Naive B cell (primary cell): ENCODE measurements at places on chromosomes 13 and 19.
A peak's percentile ranks its signal among the peaks of the same experiment; 100 is the strongest.

DNA sequence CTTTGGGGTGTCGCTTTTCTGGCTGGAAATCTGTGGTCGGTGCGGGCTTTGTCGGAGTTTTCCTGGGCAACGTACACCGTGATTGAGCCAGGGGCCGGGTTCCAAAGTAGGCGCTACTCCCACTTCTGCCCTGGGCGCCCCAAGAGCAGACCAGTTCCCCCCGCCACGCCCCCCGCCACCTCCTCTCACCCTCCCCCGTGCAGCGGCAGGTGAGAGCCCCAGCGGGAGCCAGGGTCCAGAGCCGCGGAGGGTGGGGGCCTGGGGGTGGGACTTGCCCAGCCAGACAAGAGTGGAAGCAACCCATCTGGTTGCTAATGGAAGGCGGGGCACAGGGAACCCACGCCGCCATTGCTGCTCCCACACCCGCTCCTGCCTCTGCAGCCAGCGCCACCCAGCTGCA, 2195.9 kb downstream of the PCDH9 start:
- DNase-seq: no peak

DNA sequence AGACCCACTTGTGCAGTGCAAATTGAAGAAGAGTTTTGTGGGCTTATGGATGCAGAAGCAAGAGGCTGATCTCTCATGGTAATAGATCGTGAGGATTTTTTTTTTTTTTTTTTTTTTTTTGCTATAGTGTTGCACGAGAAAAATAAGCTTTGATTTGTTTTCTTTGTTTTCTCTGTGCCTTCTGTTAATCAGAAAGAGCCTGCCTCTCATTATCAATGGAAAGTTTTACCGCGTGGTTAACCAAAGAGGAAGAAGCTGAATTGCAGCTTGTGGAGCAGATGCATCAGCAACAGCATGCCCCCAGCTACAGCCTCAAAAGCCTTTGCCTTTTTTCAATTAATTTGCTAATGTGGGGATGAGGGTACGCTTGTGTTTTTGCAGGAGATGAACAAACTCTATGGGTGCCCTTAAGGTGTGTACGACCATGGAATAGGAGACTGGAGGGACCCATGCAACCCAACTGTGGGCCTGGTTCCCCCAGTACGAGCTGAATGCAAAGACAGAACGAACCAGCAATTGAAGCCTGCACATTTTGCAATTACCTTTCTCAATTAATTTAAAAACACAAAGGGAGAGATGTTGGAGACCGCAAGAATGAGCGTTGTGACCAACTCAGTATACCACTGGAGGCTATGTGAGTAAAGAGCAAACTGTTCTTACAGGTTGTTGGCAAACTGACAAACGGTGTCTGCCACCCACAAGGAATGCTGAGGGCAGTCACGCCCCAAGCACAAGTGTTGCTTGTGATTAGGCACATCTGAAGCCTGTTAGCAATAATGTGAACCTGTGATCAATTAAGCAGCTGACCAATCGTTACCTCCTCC, 58.6 kb upstream of the SPRY2 start:
- DNase-seq: peak; percentile 46

DNA sequence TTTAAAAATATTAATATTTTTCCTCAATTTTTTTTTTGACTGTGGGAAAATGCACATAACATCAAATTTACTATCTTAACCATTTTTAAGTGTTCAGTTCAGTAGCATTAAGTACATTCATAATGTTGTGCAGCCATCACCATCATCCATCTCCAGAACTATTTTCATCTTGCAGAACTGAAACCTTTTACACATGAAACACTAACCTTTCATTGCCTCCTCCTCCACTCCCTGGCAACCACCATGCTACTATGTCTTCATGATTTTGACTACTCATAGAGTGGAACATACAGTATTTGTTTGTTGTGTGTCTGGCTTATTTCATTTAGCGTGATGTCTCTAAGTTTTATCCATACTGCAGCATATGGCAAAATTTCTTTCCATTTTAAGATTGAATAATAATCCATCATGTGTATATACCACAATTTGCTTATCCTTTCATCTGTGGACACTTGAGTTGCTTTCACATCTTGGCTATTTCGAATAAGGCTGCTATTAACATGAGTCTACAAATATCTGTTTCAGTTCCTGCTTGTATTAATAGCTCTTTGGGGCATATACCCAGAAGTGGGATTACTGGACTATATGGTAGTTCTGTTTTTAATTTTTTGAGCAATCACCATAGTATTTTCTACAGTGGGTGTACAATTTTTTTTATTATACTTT, 376.4 kb downstream of the MTUS2 start:
- DNase-seq: no peak

- DNase-seq: no peak
These were observed 14.9 kb downstream of the ZIC5 start for GRCh38 chr13:99956473-99957349.

DNA sequence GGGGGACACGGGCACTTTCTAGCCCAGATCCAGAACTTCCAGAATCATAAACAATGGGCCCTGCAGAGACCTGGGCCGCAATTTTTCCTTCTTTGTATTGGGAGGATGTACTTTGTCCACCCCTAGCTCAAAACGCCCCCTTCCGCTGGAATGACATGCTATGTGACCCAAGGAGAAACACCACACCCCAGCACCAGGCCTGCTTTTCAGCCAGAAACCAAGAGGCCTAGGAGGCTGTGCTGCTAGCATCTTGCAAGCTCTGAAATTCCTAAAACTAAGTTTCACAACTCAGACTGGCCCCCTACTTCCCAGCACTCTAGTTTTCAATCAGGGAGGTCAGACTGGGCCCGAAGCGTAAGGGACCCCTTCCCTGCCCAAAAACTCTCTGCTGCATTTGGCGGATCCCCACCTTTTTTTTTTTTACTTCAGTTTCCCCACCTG, 538 bp downstream of the LSM4 start:
- DNase-seq: no peak

DNA sequence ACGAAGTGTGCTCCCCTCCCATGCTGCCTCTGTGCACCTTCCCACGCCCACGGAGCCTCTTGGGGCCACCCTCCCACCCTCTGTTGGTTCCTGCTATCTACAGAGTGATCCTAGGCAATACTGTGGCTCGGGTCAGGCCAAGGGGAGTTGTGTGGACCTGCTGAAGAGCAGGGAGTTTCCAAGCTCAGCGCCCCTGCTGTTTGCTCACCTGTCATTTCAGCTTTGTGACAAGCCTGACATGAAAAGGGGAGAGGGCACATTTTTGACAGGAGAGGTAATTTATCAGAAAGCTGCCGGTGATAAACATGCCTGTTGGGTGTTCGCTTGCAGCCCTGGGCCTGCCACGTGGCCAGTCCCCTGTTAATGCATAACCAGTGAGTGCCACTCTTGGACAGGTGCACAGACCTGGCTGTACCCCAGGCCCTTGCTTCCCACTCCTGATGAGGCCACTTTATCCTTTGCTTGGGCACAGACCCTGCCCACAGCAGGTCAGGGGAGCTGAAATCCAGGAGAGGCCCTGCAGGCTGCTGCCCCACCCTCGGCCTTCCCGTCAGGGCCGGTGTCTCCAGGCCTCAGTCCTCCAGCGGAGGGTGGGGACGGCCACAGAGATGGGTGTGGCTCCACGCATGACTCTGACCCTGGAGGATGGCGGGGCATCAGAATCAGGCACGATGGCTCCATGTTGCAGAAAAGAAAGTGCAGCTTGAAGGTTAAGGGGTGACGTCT, 201.5 kb upstream of the GPR12 start:
- DNase-seq: no peak

- DNase-seq: no peak
These were observed 3.3 kb downstream of the ALOX5AP start for GRCh38 chr13:30738526-30739236.

- no peak for DNase-seq
These were observed 37.5 kb downstream of the TSSK6 start for GRCh38 chr19:19477705-19478383.

GRCh38 chr13:81406639-81407292, 1065.8 kb upstream of the SPRY2 start:
- DNase-seq: no peak

DNA sequence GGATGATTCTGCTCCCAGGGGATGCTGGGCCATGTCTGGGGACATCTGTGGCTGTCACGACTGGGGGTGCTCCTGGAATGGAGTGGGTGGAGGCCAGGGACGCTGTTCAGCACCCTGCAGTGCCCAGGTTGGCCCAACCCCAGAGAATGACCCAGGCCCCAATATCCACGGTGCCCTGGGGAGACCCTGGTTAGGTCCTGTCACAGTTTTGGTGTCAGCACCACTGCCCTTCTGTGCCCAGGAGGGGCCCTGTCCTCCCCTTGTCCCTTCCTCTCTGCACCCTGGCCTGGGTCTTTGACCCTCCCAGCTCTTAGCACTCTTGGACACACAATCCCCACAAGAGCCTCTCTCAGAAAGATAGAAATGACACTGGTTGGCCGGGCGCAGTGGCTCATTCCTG, 85.3 kb downstream of the GADD45B start:
- DNase-seq: no peak

DNA sequence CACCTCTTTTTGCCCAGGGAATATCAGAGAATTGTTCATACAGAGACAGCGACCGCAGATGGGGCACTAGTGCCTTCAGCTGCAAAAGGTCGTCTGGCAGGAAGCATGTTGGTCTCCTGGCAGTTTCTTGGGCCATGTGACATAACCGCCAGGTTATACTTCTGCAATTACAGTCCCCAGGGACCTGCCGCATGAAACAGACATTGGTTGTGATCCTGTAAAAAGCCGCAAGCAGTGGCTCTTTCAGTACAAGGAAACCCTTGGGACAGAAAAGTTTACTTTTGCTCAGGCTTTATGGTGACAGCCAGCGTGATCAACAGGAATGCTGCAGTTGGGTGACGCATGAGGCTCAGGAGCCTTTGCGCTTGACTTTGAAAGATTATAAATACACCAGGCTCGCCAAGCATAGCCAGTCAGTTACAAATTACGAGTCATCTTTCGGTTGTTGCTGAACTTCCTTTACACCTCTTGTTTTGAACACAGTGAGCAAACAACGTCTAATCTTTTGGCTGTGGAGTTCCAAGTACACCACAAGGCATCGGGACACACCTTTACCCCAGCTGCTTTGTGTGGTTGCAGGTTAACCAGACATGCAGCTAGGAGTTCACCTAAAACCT, 50.5 kb upstream of the UBE2L5 start:
- peak; percentile 94 for DNase-seq

DNA sequence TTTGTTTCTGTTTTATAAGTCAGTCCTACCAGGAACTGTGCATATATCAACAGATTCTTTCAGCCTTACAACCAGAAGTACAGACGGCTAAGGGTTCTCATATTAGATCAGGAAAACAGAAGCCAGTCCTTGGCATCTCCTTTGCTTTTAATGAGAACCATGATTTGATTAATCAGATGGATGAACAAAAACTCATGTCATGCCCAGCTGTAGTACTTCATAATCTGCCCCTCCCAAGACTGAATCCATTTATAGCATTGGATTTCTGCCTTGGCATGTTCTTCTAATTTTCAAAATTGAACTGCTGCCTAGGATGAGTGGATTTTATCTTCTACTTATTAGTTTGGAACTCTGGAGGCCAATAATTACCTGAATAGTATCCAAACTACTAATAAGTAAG, 617.2 kb downstream of the SLITRK5 start:
- no peak for DNase-seq

GRCh38 chr13:41426047-41426446, 31.3 kb upstream of the RGCC start:
- DNase-seq: no peak

DNA sequence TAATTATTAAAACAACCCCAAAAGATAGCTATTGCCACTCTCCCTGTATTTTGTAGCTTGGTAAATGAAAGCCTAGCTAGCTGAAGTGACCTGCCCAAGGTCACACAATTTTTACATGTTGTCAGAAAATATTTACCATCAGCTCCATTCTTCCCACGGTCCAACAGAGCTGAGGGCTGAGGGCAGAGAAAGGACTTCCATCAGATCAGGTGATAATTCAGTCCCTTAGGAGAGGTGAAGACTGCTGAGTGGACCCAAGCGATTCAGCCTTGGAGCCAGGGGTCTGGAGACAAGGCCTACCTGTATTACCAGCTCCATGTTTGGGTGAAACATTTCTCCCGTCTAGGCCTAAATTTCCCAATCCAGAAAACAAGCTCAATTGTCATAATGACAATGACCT, 149.5 kb upstream of the TSHZ3 start:
- DNase-seq: no peak

- no peak for DNase-seq
These were observed 1.7 kb upstream of the SHISA2 start for GRCh38 chr13:26053418-26053980.

GRCh38 chr13:38361542-38362262, 12.1 kb downstream of the UFM1 start:
- DNase-seq: peak; percentile 9

DNA sequence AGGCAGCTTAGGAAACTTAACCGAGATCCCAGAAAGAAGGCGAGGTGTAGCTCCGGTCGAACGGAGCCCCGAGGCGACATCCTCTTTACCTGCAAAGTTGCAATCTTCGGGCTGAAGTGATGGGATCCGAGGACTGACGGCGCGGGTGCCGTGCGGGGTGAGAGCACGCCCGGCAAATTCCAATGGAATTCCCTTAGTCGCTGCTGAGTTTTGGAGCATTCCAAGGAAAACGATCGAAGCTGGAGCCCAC, 141 bp downstream of the TRPC4 start:
- no peak for DNase-seq

GRCh38 chr19:6402837-6403608, 10.1 kb upstream of the GTF2F1 start:
- DNase-seq: no peak

DNA sequence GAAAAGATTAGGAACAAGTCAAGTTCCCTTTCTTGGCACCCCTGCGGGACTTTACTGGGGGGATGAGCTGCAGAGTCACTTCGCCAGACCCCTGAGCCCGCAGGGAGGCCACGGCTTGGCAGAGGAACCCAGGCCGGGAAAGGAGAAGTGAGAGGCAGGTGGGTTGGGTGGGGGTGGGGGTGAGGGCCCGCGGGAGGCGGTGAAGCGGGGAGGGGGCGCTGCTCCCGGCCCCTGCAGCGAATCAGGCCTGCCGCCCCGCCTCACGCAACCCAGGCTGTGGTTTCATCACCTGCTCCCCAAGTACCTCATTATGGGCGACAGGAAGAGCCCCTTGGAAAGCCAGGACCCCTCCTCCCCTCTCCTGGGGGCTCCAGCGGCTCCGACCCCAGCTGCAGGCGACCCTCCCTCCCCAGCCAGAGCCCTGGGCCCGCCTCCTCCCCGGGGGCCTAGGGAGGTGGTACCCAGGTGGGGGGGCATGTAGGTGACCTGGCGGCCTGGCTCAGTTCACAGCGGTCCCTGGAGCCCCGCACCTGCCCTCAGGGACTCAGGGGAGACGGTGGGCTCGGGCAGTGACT, 9.5 kb downstream of the MEF2B start:
- peak; percentile 78 for DNase-seq

- no peak for DNase-seq
These were observed 652 bp downstream of the POU4F1 start for GRCh38 chr13:78602561-78603239.

DNA sequence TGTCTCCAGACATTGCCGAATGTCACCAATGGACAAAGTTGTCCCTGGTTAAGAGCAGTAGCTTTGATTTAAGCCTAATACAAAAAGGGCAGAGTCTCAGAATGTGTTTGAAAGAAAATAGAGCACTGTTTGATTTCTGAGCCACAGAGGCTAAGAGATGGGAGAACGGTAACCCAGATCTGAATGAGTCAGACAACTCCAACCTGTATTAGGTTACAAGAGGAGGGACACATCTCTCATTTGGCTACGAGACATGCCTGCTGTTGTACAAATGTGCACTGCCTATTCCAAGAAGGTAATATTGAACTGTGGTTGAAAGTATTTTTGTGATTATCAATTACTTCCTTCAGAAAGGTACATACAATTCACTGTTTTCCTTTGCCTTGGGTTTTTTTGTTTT, 4.9 kb upstream of the HSPH1 start:
- DNase-seq: no peak

GRCh38 chr19:13053761-13054625, 48.7 kb downstream of the LYL1 start:
- DNase-seq: no peak

GRCh38 chr13:25288966-25289365, 1.7 kb upstream of the MTMR6 start:
- no peak for DNase-seq
